ENCODE measurements at places on chromosomes 7 and 10. TPM values are rescaled to one million over a fixed set of nuclear protein-coding genes. Genes with fewer than 3 reads are reported as not detected.

PNLIPRP2 gene
- not detected for total RNA-seq

CXCL12 gene
- 0.14 TPM for total RNA-seq

FEZF1 gene
- total RNA-seq: not detected

TAS2R41 gene
- total RNA-seq: not detected

AUTS2 gene
- total RNA-seq: 2.3 TPM
